CD4-positive, alpha-beta T cell (primary cell): ENCODE measurements at places on chromosomes 5 and 9.

- DNase-seq: no peak
Measured at GRCh38 chr5:139755892-139756671, 39.5 kb upstream of the PSD2 start.

DNA sequence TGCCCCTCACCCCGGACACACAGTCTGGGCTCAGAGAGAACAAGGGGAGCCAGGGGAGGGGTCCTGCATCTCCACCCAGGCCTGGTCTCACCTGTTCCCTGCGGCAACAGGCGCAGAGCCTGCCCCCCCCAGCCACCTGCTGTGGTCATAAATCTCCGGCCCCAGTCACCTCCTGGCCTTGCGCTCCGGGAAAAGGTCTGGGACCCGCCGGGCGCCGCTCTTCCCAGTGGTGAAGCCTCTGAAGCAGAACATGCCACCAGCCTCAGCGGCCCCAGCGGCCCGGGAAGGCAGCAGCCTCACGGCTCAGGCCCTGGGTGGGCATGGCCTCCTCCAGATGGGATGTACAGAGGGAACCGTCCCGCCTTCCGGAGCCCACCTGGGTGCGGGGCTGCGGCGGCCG is 20.6 kb downstream of the NOTCH1 start:
- no peak for DNase-seq

DNA sequence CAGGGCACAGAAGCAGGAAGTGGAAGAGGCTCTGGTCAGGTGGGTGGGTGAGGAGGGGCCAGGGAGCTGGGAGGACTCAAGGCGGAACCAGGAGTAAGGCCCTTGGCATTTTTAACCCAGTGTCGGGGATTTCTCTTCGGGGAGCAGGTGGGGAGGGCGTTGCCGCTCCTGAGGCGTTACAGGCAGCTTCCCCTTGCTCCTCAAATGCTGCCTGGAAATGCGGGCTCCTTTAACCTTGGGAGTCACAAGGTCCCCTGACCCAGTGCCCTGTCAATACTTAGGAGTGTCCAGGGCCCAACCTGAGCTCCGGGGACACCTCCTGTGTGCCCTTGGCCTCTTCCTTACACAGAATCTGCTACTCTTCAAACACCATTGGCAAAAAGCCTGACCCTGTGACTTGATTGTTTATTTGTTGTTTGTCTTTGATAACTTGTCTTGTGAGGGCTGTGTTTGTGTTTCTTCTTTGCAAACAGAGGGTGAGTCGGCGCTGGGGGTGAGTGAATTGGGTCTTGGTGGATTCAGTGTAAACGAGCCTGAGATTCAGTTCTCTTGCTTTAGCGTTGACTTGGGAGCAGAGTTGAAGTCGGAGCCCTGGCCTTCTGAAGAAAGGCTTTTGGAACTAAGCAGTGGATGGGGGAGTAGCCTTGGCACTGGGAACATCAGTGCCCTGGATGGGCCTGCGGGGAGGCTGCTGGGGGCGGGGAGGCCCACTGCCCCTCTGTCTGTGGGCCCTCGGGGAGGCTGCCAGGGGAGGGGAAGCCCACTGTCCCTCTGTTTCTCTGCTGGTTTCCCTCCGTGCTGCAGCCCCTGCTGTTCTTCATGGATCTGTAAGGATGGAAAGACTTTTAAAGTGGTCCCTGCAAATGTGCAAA is 300.7 kb upstream of the IRX4 start:
- DNase-seq: no peak

GRCh38 chr5:849651-850301 is 1.0 kb downstream of the ZDHHC11 start:
- no peak for DNase-seq

DNA sequence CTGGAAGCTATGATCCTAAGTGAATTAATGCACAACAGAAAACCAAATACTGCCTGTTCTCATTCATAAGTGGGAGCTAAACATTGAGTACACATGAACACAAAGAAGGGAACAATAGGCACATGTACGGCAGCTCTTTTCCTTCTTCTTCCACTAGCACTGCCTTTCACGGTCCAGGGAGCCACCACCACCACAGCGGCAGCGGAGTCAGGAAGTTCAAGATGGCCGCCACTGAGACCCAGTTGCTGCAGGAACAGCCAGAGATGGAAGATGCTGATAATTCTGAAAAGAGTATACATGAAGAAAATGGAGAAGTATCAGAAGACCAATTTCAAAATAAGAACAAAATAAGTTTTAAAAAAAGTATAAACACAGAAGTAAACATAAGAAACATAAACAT is 39.5 kb upstream of the TNFSF15 start:
- no peak for DNase-seq

- DNase-seq: no peak
Measured at GRCh38 chr5:132458226-132458560, 32.4 kb downstream of the IRF1 start.

DNA sequence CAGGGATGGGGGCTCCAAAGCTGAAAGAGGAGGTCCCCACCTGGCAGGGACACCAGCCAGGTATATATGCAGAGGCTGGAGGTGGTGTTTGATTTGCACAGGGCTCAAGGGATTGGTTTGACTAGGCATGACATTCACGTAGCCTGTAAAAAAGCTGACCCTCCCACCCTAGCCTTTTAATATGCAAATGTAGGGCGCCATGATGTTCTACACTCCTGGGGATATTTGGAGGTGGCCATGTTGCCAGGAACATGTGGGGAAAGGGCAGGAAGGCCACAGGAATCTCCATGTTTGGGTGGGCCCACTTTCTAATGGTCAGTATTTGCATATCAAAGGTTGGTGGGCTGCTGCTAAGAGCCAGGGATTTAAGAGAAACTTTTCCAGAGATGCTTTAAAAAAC is 12.0 kb upstream of the THG1L start:
- no peak for DNase-seq

DNA sequence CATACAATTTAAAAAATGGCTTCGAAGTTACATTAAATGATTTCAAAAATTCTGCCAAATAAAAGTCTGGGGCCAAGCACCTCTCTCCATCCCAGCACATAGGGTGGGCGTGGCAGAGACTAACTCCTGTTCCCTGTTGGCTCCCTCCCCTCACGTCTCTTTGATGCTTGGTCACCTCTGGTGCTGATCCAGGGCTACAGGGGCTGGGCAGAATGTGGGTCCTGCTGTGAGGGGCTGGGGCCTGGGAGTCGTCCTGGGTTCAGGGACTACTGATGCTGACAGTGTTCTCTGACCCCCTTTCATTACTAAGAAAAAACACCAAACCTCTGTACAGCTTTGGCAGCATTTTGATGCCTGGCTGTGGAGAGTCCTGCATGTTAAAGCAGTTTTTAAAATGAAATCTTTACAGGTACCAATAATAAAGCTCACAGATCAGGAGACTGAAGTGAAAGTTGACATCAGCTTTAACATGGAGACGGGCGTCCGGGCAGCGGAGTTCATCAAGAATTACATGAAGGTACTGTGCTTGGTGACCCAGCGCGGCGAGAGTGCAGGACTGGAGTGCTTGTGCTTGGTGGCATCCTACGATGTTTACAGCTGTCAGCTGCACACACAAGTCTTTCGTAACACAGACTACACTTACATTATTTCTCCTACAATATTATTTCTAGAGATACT is 29.0 kb downstream of the TENT4A start:
- no peak for DNase-seq

- DNase-seq: no peak
Measured at GRCh38 chr9:84839541-84839940, 170.0 kb downstream of the NTRK2 start.

GRCh38 chr5:40437452-40437861 is 242.3 kb upstream of the PTGER4 start:
- DNase-seq: no peak

DNA sequence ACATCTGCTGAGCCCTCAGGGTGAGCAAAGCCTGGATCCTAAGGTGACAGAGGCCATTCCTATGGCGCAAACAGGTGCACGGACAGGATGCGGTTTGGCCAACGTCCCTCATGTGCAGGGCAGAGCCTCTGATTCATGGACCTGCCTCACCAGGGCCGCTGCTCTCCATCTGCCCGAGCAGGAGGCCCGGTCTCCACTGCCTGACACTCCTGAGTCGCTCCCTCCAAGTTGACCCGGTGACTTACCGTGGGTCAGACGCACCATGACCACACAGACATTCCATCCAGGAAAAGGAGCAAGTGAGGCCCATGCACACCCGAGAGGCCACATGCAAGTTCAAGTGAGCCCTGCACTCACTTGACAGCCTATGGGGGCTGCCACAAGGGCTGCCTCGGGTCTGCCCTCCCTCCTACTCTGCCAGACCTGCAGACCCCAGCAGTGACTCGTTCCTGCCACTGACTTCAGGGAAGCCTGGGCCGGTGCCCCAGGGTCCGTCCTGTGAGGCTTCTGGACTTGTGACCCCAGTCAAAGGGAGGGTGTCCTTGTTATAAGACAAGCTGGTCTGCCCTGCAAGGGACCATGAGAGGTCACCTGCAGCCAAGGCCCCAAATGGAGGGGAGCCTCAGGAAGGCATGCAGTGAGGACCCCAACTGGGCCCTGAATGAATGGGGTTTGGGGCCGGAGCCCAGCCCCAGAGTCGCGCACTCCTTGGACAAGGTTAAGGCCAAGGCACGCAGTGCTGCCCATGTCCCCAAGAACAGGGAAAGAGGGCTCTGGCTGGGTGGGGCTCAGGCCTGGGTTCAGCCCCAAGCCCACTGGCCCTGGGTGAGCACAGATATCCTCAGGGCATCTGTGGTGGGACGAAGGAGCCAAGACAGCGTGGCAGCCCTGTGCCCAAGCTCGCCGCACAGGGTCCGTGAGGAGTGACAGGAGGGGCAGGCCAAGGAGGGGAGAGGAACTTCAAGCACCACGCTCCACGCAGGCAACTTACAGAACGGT is 10.1 kb downstream of the BRD3OS start:
- no peak for DNase-seq

- no peak for DNase-seq
Measured at GRCh38 chr9:97059626-97060025, 20.7 kb upstream of the CTSV start.

GRCh38 chr5:53319315-53319714 is 161.1 kb upstream of the FST start:
- no peak for DNase-seq

- DNase-seq: no peak
Measured at GRCh38 chr9:13070612-13071595, 208.6 kb downstream of the MPDZ start.

- DNase-seq: no peak
Measured at GRCh38 chr5:145350513-145350912, 484.6 kb downstream of the PRELID2 start.

DNA sequence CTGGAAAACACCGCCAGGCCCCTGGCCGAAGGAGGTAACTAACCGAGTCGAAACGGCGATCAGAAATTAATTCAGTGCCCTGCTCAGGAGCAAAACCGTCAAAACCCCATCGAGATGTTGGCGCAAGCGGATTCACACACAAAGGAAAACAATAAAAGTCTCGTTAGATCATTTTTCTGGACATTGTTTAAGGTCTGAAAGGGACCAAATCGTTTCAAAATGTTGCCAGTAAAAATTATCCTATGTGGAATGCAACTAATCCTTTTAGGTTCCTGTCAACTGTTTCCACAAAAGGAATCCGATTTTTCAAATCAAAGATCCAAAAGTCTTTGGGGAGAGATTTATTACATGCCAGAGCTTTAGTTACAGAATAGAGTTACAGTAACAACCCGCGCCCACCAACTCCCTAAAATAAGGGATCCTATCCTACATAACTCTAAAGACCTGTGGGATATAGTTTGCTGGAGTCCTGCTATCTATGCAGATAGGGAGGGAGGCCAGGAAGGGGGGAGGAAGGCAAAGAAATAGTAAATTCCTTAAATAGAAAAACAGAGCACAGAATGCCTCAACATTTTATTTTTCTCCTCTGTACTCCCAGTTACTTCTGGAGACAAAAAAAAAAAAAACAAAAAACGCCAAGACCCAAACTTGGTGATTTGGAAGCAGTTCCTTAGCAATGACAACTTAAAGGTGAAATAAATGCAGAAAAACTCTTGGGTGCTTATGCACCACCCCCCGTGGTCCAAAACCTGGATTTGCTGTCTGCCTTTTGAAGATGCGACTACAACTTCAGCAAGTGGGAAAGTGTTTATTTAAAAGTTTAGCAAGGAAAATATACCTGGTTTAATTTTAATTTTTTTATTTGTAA is 10.6 kb downstream of the FOXD1 start:
- no peak for DNase-seq
